ENCODE measurements at places on chromosomes 5 and 9.

DNA sequence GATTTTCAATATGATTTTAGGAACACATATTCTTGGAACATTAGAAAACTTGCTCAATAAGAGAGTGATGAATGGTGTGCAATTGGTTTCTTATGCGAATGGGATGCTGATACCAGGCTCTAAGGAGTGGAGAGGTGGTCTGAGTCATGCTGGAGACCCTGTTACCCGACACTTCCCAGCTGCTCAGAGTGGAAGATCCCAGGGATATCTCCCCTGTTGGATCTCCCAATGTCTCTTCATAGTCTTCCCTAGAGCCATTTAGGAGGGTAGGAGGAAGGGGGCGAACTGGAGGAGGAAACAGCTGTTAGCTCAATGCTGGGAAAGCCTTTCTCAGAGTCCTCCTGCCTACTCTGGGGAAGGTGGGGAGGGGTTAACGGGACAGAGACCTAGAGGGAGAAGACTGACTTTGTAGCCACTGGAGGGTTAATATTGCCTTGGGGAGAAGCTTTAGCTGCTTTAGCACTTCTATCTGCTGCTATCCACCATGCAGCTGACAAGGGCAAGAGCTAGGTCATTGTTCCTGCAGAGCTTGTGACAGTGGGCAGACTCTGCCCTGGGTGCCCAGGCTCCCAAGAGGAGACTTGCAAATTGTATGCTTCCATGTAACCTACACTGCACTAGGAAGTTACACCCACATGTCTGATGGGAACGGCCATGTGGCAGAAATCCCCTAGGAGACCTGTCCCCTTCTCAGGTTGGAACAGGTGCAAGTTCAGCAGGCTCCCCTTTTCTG lies 301.0 kb downstream of the GADD45G start:
- no peak for DNase-seq

GRCh38 chr5:139904566-139904815 lies 108.9 kb downstream of the PSD2 start:
- no peak for DNase-seq

DNA sequence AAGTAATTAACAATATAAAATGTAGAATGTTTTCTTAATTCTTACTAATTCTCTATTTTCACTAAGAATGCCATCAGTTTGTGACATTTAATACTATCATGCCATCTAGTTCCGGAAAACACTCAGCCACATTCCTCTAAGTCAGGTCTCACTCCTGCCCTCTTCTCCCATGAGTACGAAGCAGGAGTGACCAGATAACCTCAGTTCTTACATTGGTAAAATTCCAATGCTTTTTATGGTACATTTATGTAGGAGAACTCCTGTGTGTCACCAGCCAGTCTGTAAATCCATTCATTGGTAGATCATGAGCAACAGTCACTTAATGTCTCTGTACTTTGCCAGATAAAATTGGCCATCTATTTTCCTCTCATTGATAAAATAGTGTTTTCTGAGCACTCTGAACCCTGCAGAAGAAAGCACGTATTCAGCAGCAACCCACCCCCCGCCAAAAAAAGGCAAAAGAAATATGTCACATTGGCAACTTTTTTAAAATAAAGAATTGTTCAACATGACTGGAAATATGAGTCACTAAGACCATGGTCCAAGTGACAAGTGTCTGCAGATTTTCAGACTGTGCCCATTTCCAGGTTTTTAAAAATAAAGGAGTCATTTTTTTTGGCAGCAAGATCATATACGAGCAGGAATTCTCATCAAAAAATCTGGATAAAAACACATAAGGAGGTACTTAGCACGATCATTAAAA lies 11.8 kb downstream of the GLIS3 start:
- no peak for DNase-seq

DNA sequence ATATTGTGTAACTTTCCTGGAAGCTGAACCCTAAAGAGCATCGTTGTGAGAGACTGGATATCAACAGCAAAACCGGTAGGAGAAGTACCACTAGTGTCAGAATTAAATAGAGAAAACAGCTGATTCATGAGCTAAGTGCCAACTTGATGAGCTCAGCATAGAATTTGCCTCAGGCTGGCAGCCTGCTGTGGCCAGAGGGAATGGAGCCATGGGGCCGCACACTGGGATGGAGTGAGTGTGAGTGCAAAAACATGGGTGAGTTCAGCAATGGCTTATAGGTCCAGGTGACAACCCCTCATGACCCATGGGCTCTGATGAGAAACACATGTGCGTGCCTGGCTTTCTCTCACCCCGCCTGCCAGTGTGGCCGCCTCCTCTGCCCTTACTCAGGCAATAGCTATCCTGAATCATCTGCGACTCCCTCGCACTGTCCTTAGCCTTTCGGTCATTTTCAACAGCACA lies 25.4 kb downstream of the ADAMTS16 start:
- no peak for DNase-seq

DNA sequence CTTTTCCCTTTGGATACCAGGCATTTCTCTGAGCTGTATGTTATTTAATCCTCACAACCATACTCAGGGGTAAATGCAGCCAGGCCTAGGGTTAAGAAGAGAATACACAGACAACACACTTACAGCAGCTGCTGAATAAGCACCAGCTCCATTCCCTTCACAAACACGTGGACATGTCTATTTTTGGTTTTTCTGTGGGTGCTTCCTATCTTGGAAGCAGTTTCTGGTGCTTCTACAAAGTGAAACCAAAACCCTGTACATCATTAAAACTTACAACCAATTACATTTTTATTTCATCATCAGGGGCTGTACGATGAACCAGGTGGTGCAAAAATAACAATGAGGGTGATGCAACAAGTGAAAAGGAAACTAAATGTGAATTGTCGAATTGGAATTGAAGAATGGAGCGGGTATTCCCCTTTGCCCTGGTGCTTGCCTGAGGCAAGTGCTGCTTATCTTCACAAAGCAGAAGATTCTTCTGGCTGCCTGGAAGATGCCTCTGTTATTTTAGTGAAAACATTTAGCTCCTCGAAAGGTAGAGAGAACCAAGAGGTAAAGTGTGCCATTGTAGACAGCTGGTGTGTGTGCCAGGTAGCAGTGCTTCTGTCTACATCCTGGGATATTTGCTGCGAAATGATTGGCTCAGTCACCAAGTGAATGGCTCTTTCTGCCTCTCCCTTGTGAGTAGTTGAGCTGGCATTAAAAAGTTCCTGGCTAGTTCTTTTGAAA lies 18.6 kb upstream of the IFNB1 start:
- peak; percentile 40 for DNase-seq

DNA sequence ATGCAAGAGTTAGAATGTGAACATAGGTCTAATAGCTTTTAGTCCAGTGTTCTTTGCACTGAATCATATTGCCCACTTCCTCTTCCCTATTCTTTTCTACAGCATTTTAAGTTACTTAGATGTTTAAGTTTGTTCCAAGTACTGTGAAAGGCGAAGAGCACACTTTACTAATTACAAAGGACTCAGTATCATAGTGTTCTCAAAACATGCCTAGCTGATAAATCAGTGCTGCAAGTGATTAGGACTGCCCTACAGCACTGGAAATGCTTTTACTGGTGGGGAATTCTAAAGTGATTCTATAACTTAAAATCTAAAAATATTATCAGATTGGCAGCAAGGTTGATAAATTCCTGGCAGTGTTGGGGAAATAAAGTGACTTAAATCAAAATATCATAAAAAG lies 177.9 kb upstream of the KCNN2 start:
- DNase-seq, result no peak

DNA sequence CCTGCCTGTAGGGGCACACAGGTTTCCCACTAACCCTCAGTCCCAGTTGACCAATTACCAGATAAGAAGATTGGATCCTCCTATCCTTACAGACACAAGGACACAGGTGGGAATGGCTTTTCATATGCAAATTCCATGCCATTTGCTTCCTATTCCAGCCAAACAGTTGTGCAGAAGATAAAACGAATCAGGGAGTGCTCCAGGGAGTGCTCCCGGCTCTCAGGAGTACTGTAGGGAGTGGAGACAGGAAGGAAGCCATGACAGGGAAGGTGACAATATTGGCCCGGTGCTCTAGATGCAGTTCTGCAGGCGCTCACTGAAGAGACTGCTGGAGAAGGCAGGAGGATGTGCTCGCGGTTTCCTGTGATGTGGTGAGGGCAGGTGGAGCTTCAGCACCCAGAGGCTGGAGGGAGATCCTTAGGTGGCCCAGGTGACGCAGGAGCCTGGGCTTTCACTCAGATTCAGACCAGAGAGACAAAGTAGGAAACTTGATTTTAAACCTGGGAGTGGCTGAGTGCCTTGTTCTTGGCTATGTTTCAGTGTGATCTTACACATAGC lies 260.0 kb downstream of the AUH start:
- DNase-seq, result peak; percentile 57

DNA sequence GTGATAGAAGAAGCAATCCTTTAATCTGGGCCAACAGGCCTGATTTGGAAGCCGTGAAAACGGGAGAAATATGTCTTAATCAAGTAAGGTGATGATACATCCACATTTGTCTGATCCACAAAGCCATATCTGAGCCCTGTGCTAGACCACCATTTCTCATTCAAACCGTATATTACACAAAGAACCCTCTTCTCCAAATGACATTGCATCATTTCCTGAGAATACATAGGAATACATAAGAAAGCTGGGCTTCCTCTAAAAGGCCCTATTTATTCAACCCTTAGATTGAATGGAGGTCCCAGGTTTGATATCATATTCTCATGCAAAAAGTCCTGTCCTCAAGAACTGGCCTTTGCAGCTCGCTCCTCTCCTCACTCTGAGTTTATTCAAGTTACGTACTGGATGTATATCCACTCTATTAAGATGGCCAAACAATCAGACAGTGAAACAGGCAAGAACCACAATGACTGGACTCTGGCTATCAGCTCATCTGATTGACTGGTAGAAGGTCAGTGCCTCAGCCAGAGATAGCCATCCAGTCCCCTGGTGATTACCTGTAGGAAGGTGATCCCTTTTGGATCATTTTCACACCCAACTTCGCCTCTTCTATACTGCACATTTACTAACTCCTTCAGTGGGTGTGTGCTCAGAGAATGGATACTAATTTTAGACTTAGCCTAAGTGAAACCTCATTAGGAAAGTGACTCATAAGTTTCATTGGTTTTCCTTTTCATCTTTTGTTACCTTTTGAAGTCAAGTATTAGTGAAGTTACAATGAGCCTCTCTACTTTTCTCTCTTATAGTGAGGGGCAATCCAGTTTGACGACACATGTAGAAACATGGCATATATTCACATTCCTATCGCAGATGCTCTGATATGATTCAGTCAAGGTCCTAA lies 167.6 kb upstream of the WWC1 start:
- DNase-seq, result no peak

DNA sequence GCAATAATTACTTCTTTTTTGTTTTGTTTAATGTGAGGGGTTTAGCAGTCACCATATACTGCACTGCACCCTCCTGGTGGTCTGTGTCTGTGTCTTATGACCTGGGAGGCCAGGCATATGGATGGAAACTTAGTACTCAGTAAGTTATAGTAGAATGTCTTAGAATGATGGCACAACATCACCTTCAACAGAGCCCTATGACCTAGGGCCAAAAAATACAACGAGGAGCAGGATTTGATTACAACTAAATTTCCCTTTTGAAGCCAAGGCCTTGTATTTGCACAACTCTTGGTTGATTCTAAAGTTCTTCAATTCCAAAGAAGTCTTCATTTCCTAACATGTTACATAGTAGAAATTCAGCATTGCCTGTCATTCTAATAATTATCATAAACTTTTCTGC lies 422.1 kb upstream of the PIK3R1 start:
- no peak for DNase-seq

DNA sequence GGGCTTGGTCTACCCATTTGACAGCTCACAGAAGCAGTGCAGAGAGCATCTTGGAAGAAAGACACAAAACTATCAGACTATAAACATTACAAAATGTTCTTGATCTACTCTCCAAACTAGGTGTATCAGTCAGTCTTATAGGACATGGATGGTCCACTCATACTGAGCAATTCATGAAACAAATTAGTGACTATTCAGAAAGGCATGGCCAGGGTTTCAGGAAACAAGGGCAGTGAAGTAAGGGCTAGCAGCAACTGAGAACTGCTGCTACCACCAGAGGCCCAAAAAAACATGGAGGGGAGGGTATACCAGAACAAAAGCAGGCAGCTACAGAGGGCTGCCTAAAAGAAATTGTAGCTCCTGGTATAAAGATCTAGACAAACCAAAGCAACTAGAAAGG lies 287.0 kb downstream of the PIK3R1 start:
- DNase-seq, result no peak

GRCh38 chr9:122810306-122810946 lies 10.5 kb downstream of the OR1K1 start:
- peak; percentile 72 for DNase-seq

GRCh38 chr5:94613583-94613982 lies 4.8 kb downstream of the KIAA0825 start:
- no peak for DNase-seq

GRCh38 chr5:144880513-144880912 lies 709.8 kb downstream of the KCTD16 start:
- no peak for DNase-seq

DNA sequence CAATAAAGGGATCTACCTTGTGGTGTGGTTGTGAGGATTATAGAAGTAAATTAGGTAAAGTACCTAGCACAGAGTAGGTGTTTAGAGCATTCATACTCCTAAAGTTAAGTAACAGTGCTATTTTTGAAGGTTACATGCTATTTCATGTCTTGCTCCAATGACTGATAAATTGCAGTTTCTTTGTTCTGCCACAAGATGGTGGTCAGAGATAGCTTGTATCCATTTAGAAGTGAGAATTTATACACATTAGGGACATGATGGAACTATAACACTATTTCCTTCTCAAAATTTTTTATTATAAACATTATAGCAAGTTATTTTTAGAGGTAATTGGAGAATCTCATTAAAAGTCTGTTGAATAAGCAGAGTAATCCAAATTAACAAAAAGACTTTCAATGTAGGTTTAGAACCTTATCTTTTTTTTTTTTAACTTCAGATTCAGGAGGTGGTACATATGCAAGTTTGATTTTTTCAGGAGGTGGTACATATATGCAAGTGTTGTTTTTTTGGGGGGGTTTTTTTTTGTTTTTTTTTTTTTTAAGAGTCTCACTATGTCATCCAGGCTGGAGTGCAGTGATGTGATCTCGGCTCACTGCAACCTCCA lies 17.1 kb downstream of the MTREX start:
- no peak for DNase-seq

DNA sequence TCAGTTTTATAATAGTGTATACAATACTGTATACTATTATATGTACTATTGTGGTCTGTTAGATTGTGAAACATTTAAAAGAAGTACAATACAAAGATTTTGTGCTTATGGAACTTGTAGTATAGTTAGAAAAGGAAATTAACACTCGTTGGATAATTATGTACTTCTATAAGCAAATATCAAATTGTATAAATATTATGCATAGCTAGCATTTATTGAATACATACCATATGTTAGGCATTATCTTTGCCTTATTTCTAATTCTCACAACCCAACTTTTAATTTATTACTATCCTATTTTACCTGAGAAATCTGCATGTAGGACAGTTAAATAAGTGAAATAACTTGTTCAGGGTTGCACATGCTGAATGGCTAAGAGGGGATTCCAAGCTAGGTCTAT lies 37.5 kb downstream of the RAB3C start:
- no peak for DNase-seq

- DNase-seq, result peak; percentile 90
Observed at GRCh38 chr5:75236322-75237316, at the start of gene ANKRD31. Gene ANKRD31, minus strand, starts transcription at chr5:75236878. Its CDS starts 192 bp downstream, at chr5:75236686.
